ENCODE measurements at places on chromosomes 3 and 15. TPM values are rescaled to one million over a fixed set of nuclear protein-coding genes. Genes with fewer than 3 reads are reported as not detected.
A peak's percentile ranks its signal among the peaks of the same experiment; 100 is the strongest.

- no peak overlapping the region for H3K27ac ChIP-seq
- no peak overlapping the region for H3K4me3 ChIP-seq
Observed at GRCh38 chr3:55285156-55285555, 201.9 kb downstream of the WNT5A start.

GRCh38 chr3:133840055-133840737 lies 34.6 kb downstream of the SRPRB start:
- no peak for DNase-seq
- H3K36me3 ChIP-seq = no peaks in the 10 kb centered on the region
- H3K27ac ChIP-seq = no peak overlapping the region
- no peak overlapping the region for H3K4me3 ChIP-seq

DNA sequence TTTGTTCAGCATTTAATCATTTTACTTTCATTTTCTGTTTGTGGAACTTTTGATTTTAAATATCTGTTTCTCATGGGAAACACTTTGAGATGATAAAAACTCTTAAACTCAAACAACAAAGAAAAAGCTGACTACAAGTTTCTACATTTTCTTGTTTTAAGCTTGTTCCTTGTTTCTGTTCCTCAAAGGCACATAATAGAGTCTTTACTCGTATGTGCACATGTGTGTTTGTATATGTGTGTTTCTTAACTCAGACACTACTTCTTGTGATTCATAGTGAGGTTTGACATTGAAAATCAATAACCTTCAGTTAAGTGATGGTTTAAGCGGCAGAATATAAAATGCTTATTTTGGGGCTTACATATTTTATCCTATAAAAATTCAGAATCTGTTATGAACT lies 786.7 kb upstream of the EPHA6 start:
- H3K36me3 ChIP-seq = no peaks in the 10 kb centered on the region
- no peaks in the 10 kb centered on the region for H3K4me1 ChIP-seq
- no peak overlapping the region for H3K4me3 ChIP-seq
- H3K27me3 ChIP-seq = no peaks in the 10 kb centered on the region
- no peak for DNase-seq
- H3K27ac ChIP-seq = no peak overlapping the region

DNA sequence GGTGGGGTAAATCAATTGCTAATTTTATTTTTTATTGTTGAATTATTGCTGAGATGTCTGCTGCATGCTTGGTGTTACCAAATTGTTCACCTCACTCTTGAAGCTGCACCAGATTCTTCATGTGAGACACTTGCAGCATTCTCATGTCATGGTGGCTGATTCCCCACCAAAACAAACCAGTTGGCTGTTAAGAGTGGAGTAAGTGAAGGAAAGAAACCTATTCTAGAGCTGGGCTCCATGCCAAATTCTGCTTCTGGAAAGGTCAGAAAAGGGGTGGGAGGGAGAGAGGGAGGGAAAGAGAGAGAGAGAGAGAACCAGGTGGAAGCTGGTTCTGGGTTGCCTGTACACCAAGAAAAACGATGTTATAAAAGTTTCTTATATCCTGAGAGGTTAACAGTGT lies 317.5 kb upstream of the THRB start:
- H3K27ac ChIP-seq = no peak overlapping the region
- H3K36me3 ChIP-seq = no peaks in the 10 kb centered on the region
- H3K27me3 ChIP-seq = no peaks in the 10 kb centered on the region

- no peak overlapping the region for H3K27ac ChIP-seq
- no peaks in the 10 kb centered on the region for H3K36me3 ChIP-seq
- no peak overlapping the region for H3K4me3 ChIP-seq
Observed at GRCh38 chr15:81589671-81590070, 215.7 kb upstream of the TMC3 start.

DNA sequence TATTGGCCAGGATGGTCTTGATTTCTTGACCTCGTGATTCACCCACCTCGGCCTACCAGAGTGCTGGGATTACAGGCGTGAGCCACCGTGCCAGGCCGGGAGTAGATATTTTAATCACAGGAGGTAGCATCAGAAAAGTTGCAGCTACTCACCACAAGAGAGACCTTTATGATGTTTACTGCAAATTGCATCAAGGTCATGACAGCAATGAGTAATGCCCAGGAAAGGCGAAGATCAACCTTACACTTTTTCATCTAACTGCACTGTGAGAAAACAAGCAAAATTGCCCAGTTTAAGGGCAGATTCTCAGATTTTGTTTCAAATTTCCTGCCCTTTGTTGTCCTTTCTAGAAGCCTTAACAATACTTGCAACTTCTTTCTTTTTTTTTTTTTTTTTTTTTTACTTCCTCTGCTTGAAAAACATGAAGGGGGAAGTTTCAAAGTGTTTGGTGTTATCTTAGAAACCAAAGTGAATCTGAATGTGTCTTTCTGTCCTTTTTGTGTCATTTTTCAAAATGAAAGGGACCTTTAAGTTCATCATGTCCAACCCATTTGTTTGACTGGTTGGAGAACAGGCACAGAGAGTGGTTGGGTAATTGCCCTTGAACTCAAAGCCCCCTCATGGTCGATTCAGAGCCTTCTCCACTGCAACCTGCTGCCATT lies 25.0 kb downstream of the TGFBR2 start:
- peaks cover 78% of the 10 kb centered on the region for H3K4me1 ChIP-seq
- H3K4me3 ChIP-seq = peak overlapping the region; percentile 6
- no peaks in the 10 kb centered on the region for H3K27me3 ChIP-seq
- H3K27ac ChIP-seq = peak overlapping the region; percentile 77
- H3K36me3 ChIP-seq = peaks cover 15% of the 10 kb centered on the region
- DNase-seq = peak; percentile 32

DNA sequence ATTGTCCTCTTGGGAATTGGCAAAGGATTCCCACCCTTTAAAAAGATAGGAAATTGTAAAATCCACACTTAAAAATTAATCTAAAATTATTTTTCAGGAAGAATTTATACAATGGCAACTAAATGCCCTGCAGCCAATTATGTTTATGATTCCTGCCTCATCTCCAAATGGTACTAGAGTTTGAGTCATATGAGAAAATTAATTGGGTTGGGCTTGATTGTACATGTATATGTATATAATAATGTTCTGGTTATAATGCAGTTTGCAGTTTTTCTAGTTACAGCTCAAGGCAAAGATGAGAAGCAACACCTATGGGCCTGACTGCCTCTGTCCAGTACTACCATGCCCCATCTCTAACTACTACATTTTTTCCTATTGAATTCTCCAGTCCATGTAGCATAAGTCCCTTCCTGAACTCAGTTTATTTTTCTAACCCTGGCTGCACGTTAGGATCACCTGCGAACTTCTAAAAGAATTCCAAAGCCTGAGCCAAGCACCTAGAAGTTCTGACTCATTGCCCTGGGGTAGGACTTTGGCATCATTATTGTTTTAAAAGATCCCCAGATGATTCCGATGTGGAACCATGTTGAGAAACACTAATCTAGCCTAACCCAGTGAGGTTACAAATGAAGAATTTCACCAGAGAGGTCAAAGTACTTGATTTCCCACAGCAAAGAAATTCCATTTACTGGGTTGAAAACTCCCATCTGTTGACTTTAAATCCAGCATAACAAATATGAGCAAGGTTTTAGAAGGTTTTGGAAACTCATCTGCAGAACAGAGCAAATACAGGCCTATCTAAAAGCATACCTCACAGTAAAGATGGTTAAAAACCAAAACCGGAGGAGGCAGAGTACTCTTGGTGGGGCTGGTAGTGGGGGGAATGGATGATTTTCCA lies 19.4 kb downstream of the TGFBR2 start:
- H3K36me3 ChIP-seq = peaks cover 23% of the 10 kb centered on the region
- DNase-seq = no peak
- H3K4me3 ChIP-seq = no peak overlapping the region

DNA sequence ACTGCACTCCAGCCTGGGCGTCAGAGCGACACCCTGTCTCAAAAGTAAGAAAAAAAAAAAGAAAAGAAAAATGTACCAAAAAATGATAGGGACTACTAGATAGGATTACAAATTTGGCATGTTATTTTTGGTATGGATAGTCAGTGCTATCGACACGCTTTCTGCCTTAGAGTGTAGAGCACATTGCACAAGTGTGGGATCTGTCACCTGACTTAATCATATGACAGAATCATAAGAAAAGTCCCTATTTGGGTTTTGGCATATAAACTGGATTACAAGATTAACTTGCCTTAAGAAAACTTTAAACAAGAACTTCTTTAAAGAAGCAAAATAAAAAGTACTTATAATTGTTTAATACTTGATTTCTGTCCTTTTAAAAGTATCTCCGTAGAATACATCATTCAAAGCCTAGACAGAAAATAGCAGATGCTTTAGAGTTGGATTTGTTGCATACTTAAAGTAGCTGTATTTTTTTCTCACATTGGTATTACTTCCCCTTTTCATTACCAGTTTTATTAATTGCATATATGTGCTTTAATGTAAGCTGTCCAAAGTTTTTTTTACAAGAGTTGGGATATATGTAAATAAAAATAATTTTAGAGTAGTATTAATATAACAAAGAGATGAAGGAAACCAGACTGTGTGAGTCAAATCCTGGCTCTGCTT lies 7.8 kb downstream of the ATP6V1A start:
- no peaks in the 10 kb centered on the region for H3K4me1 ChIP-seq
- no peak overlapping the region for H3K4me3 ChIP-seq

GRCh38 chr3:172189987-172190603 lies 150.7 kb downstream of the FNDC3B start:
- H3K36me3 ChIP-seq = no peaks in the 10 kb centered on the region
- no peak overlapping the region for H3K27ac ChIP-seq
- no peak for DNase-seq
- no peak overlapping the region for H3K4me3 ChIP-seq
- H3K4me1 ChIP-seq = no peaks in the 10 kb centered on the region
- H3K27me3 ChIP-seq = no peaks in the 10 kb centered on the region

- H3K36me3 ChIP-seq = no peaks in the 10 kb centered on the region
- H3K27ac ChIP-seq = no peak overlapping the region
- H3K27me3 ChIP-seq = no peaks in the 10 kb centered on the region
- H3K4me1 ChIP-seq = no peaks in the 10 kb centered on the region
- DNase-seq = no peak
Observed at GRCh38 chr3:25894101-25894500, 104.2 kb downstream of the OXSM start.

DNA sequence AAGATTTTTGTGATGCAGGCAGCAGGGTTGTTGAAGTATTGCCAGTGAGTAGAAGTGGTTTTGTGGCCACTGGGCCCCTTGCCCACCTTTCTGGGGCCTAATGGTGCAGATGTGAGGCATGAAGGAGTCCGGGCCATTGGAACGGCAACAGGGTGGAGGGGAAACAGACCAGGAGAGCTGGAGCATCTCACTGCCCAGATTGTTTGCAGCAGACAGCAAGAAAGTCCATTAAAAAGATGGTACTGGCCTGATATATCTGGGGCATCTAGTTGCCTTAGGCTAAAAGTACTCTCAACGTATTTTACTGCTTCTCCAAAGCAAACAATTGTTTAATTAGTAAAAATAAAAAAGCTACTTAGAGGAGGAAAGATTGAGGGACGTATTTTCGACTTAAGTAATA lies 298.4 kb downstream of the SATB1 start:
- H3K27me3 ChIP-seq = no peaks in the 10 kb centered on the region
- DNase-seq = no peak
- no peak overlapping the region for H3K27ac ChIP-seq
- H3K4me3 ChIP-seq = no peak overlapping the region
- no peaks in the 10 kb centered on the region for H3K4me1 ChIP-seq

- no peaks in the 10 kb centered on the region for H3K27me3 ChIP-seq
- no peaks in the 10 kb centered on the region for H3K36me3 ChIP-seq
- H3K4me3 ChIP-seq = peak overlapping the region; percentile 20
- H3K27ac ChIP-seq = peak overlapping the region; percentile 94
Observed at GRCh38 chr3:101518421-101518871, 5.4 kb upstream of the SENP7 start.

GRCh38 chr15:51313074-51313393 lies 25.4 kb downstream of the CYP19A1 start:
- no peaks in the 10 kb centered on the region for H3K27me3 ChIP-seq
- no peaks in the 10 kb centered on the region for H3K4me1 ChIP-seq
- H3K4me3 ChIP-seq = no peak overlapping the region
- DNase-seq = no peak

DNA sequence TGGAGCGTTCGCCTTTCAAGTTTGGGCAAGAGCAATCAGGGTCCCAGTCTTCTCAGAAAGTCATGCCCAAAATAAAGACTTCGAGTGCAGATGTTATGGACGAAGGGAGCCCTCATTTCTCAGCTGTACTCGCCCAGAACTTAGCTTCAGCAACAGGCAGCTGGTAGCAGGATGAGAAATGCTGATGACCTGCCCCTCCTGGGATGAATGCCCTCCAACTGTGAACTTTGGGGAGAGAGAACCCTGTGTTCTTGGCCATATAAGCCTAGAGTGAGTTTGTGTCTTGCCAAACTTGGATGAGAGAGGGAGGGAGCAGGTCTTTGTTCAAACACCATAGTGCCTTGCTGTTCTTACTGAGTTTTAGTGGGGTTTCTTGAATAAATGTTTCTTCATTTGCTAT lies 400.3 kb downstream of the LRTM1 start:
- no peak overlapping the region for H3K4me3 ChIP-seq
- H3K27me3 ChIP-seq = no peaks in the 10 kb centered on the region

DNA sequence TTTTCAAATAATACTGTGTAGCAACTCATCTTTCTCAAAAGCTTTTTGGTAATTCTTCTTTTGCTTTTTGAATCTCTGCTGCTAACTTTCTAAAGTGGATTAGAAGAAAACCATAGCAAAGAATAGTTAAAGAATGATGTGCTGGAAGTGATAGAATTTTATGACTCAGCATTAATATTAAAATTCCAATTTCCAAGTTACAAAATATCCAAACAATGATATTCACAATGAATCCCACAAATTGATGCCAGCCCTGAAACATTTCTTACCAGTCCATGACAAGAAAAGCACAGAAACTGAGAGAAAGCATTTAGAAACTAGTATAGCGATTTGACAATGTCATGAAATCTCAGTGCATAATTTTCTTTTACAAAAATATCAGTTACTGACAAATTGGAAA lies 482.2 kb downstream of the RBMS3 start:
- no peaks in the 10 kb centered on the region for H3K27me3 ChIP-seq
- H3K27ac ChIP-seq = no peak overlapping the region
- H3K4me3 ChIP-seq = no peak overlapping the region
- no peaks in the 10 kb centered on the region for H3K4me1 ChIP-seq

GRCh38 chr15:101526442-101526841 lies 36.9 kb upstream of the PCSK6 start:
- H3K36me3 ChIP-seq = no peaks in the 10 kb centered on the region
- no peaks in the 10 kb centered on the region for H3K27me3 ChIP-seq
- no peaks in the 10 kb centered on the region for H3K4me1 ChIP-seq
- H3K27ac ChIP-seq = no peak overlapping the region

- H3K27ac ChIP-seq = no peak overlapping the region
- no peak for DNase-seq
- no peaks in the 10 kb centered on the region for H3K4me1 ChIP-seq
- H3K27me3 ChIP-seq = no peaks in the 10 kb centered on the region
Observed at GRCh38 chr3:42403737-42404136, 6.7 kb downstream of the LYZL4 start.

Gene ATP2B2
- total RNA-seq = not detected

Gene BRPF1
- total RNA-seq = 25.6 TPM

Gene ZNF502
- 2.7 TPM for total RNA-seq

Gene LRTM1
- not detected for total RNA-seq

Gene SLC49A4
- total RNA-seq = 5.1 TPM

Gene CPA3
- total RNA-seq = not detected

Gene LEKR1
- total RNA-seq = 0.77 TPM

Measured in CD4-positive, alpha-beta T cell (primary cell).